SJSA1 (cell line): ENCODE measurements at places on chromosomes 1 and 21.
A peak's percentile ranks its signal among the peaks of the same experiment; 100 is the strongest.

DNA sequence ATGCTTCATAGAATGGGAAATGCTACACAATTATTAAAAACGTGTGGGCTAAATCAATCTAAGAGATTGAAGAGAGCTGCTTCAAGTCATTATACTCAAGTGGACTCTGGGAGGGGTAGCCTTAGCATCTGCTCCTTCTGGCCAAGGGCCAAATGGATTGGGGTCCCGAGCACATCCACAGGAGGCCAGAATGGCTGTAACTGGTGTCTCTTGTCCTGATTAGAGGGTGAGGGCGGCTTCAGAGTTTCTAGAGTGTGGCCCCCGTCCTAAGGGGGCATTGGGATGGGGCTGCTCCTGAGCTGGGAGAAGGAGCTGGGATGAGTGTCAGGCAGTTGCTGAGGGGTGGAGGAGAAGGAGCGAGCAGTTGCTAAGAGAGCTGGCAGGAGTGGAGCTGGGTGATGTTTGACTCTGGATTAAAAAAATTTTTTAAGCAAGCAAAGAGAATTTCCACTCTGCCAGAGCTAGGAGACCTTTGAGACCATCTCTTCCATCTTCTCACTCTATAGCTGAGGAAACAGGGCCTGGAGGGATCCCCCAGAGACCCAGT, 71.3 kb upstream of the TLR5 start:
- DNase-seq, result no peak

- DNase-seq, result no peak
These were observed 3.8 kb downstream of the FBXO2 start for GRCh38 chr1:11650331-11650991.

- peak; percentile 46 for DNase-seq
These were observed 220.8 kb downstream of the SLC35F3 start for GRCh38 chr1:234125283-234125682.

DNA sequence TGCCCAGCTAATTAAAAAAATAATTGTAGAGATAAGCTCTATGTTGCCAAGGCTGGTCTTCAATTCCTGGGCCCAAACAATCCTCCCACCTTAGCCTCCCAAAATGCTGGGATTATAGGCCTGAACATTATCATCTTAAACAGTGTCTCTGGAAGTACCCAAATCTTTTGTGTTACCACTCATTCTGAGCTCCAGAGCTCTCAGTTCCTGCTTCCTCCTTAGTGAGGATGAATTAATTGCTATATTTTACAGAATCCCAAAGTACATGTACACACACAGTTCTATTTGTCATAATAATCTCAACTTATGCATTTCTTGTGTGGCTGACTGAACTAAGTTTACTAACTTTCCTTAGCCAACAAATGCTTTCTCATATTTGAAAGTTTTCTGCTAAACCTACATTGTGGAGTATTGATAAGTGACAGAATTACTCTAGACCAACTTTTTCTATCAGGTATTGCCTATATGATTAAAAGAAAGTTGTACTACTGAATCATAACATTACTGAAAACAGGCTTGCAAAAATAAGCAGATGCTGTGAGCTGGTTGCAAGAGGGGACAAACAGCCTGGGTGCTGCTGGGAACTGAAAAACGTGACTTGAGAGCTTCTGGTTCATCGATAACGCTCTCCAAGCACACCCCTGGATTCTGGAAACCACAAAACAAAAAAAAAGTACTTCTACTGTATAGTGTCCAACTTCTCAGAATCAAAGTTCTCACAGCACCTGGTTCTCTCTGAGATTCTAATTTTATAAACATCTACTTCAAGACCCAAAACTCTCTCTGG, 15.3 kb downstream of the VAV3 start:
- DNase-seq, result no peak

GRCh38 chr1:90147093-90147492, 152.2 kb downstream of the ZNF326 start:
- no peak for DNase-seq

GRCh38 chr1:246566813-246567645, 773 bp downstream of the CNST start:
- no peak for DNase-seq

GRCh38 chr1:93673163-93673829, 8.3 kb downstream of the BCAR3 start:
- no peak for DNase-seq

DNA sequence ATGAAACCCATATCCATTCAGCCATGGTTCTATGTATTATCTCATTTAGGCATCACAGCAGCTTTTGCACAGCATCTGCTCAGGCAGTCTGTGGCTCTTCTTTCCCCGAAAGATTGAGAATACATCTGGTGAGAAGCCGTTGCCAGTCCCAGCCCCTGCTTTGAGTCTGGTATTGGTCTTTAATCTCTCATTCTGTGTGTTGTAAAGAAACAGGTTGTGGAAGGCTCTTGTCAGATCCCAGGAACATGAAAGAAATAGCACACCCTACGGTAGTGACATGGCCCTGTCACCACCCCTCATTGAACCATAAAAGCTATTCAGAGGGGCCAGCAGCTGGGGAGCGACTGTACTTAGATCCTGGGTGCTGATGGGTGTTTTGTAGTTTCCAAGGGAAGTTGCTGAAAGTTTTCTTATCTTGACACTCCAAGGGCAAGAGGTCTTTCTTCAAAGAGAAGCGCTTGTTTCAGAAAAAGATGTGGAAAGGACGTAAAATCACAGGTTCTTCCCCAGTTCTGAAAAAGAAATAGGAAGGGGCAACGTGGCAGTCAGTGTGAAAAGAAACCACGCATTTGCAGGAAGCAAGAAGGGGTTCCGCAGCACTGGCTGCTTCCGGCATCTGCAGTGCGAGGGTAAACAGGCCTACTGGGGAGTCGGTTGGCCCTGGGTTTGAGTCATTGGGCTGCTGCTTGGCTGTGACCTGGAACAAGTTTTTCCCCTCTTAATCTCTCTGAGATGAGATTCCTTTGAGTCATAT, 145.0 kb downstream of the DHRS3 start:
- no peak for DNase-seq

DNA sequence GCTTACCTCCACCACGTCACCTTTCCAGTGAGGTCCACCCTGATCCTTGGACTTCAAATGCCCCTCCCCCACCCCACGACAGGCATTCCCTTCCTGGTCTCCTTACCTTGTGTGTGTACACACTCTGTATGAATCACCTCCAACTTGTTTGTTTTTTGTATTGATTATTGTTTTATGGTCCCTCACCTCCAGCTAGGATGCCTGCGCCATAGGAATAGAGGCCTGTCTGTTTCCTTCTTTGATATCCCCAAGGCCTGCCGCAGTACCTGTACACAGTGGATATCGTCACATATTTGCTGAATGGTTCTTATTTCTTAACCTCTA, 219.6 kb upstream of the POU3F1 start:
- DNase-seq, result no peak

- DNase-seq, result no peak
These were observed 75.3 kb upstream of the IGSF21 start for GRCh38 chr1:18032172-18032859.

GRCh38 chr1:171762143-171762563, 19.3 kb upstream of the METTL13 start:
- DNase-seq, result no peak

GRCh38 chr1:174815036-174815435, 184.7 kb upstream of the CACYBP start:
- no peak for DNase-seq

GRCh38 chr1:82463951-82464350, 663.2 kb downstream of the ADGRL2 start:
- DNase-seq, result no peak

DNA sequence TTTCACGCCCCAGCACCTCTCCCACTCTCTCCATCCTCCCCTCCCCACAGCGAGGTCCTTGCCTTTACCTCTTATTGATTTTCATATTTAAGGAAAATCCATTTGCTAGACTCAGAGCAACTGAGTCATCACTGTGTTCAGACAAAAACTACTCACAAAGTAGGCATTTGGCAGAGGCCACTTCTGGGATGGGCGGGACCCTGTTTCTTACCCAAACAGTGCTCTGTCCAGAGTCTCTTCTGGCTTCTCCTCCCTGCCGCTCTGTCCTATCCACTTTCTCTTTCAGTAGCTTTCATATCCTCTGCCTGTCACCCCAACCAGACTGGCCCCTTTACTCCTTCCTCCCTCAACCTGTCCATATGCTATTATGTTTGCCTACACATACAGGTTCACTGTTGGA, 2.4 kb upstream of the NAV1 start:
- peak; percentile 42 for DNase-seq

- no peak for DNase-seq
These were observed 9.4 kb downstream of the TIAM1 start for GRCh38 chr21:31334648-31335121.

DNA sequence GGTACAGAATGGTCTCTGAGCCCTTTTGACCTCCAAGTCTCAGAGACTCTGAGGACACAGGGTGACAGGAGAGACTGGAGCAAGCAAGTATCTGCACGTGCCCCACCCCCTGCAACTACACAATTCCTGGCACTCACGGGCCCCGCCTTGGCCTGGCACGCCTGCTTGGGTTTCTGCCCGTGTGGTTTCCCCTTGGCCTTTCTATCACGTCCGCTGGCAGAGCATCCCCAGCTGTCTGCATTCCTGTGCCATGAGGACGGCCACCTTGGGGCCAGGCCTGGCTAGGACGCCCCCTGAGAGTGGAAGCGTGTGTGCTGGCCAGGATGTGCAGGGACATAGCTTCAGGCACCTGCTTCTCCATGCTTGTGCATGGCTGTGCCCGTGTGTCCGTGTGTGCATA, 14.3 kb upstream of the EDN2 start:
- peak; percentile 70 for DNase-seq

DNA sequence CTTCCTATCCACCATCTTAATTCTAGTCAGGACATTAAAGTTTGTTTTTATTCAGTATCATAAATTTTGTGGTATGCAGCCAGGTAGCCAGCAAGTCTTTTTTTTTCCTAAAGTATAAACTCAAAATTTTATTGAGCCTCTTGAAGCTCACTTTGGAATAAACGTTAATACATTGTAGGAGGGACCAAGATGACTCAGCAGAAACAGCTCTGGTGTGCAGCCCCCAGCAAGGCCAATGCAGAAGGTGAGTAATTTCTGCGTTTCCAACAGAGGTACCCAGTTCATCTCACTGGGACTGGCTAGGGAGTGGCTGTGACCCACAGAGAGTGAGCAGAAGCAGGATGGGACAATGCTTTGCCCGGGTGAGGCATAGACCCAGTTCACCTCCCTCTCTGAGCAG, 9.7 kb upstream of the OR2M3 start:
- no peak for DNase-seq

GRCh38 chr1:172499636-172500141, 33.3 kb upstream of the SUCO start:
- DNase-seq, result no peak

DNA sequence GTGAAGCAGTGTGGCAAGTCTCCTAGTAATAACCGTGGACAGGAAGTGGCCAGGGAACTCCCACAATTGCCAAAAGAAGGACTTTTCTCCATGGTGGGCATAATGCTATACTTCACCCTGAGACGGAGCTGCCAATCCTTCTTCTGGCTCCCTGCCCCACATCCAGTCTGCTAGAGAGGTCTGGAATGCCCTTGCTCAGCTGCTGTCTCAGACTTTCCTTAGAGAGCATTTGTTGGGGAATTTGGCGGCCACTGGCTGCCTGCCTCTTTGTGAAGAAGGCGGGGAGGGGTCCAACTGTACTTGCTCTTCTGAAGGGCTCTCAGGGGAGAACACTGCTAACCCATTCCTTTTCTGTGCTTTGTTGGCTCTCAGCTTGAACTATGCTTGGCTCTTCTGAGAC, 123.7 kb upstream of the EDN2 start:
- no peak for DNase-seq

DNA sequence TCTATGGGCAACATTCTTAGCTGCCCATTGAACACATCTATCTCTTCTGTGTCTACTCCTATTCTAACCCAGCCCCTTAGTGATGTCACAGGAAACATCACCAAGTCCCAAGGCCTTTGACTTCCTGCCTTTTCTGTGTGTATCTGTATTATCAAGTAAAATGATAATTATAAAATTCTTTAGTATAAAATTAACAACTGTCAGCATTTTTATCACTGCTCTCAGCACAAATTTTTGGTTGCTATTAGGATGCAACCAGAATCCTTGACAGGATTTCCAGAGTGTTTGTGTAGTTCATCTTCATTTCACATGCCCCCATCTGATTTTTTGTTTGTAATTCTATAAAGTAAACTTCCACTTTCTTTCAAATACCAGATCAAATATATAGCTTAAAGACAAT, 33.8 kb downstream of the OR10Z1 start:
- no peak for DNase-seq

DNA sequence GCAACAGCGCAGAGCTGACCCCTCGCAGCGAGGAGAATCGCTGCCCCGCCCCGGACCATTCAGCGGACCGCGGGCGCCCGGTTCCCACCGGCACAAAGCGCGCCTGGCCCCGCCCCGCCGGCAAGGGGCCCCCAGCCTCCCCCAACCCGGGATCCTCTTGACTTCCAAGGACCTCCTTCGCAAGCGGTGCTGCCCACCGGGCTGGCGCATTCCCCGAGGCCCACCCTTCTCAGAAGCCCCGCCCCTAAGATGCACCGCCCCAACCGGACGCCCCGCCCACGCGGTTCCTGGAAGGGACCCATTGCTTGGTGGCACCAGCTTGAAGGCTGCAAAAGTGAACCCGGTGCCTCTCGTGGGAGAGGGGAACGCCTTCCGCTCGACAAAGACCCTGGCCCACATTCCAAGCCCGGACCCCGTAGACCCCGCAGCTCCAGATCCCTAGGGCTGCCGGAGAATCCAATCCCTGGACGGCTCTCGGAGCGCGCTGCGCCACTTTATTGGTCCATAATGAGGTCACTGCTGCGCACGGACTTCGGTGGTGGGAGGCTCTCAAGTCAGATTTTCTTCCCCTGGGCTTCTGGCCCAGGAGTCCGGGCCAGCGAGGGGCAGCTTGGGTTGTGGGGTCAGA, 2.0 kb downstream of the HES3 start:
- DNase-seq, result no peak

GRCh38 chr1:20126806-20127440, 7.6 kb upstream of the PLA2G2D start:
- no peak for DNase-seq

DNA sequence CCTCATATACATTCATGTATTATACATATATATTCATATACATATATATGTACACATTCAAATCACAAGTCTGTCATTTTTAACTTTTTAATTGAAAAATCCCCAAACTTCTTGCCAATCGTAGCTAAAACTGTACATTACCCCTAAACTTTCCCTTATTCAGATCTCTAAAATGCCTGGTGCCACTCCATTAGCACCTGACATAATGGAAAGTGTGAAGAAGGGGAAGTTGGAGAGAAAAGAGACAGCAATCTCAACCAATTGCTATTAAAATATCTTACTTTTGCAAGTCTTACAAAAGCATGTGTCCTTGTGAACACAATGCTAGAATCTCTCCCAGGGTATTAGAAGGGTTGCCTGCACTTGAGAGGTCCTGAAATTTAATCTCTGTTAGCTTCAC, 22.7 kb upstream of the PRKACB start:
- no peak for DNase-seq

DNA sequence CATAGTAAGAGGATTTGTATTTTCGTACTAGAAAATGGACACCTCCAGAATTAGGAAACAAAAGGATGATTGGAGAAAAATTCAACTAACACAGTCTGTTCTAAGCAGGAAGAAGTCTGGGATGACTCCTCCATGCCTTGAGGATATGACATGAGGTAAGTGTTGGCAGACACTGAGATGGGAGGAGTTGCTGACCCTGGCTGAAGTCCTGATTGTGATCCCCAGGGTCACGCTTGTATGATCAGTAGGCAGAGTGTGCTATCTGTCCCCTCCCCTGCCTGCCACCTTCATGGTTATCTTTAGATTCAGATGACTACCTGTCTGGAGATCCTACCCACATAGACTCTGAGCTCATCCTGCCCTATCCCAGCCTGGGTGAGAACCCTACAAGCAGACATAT, 249.1 kb downstream of the C1orf94 start:
- no peak for DNase-seq

- DNase-seq, result no peak
These were observed 305.6 kb downstream of the KCTD3 start for GRCh38 chr1:215872658-215873057.
